NCI-H1105 treated with DMSO at 0.1 percent for 48 hours (cell line): ENCODE measurements at places on chromosomes 1 and 21.

GRCh38 chr1:85088408-85088784, 40.1 kb upstream of the MCOLN3 start:
- no peak for DNase-seq

DNA sequence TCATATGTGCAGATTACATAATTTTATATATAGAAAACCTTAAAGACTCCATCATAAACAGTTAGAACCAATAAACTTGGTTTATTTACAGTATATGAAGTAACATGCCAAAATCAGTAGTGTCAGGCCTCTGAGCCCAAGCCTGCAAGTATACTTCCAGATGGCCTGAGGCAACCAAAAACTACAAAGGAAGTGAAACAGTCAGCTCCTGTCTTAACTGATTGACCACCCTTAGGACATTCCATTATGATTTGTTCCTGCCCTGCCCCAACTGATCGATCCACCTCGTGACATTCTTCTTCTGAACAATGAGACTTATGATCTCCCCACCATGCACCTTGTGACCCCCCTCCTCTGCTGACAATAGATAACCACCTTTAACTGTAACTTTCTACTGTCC, 630.3 kb downstream of the AMY1C start:
- DNase-seq = no peak

GRCh38 chr1:200873671-200874397, 1.1 kb downstream of the GPR25 start:
- no peak for DNase-seq

DNA sequence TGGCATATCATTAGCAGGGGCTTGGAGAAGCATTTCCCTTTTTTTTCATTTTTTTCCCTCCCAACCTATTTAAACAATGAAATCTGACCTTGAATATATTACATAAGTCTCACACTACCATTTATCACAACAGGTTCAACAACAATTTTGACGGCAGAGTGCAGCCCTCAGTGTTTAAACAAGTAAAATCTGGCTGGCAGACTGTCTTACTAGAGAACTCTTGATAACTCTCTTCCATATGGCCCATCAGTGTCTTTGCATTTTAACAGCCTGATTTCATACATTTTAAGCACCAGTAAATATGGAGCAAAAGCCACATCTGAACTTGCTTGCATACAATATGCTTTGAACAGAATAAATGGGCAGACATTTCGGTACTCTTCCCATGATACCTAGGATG, 213.0 kb downstream of the KCTD3 start:
- DNase-seq = no peak

GRCh38 chr1:169546087-169546995, 39.9 kb downstream of the F5 start:
- peak; percentile 81 for DNase-seq

DNA sequence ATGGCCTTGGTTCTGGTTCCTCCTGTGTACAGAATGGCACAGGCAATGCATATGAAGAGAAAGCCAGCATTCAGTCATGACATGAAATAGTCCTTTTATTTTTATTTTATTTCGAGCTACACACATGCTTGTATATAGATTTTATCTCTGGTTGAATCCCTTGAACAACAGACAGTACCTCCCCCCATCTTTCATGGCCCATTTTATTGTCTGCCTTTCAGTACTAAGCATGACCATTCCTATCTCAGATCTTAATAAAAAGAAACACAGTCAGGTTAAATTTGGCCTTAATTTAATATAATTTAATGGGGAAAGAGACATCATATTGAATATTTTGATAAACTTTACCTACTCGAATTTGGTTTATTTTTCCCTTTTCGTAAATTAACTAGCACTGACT, 76.4 kb upstream of the VANGL1 start:
- DNase-seq = no peak

GRCh38 chr1:173395762-173396161, 81.4 kb upstream of the PRDX6 start:
- DNase-seq = no peak
